ENCODE measurements at places on chromosomes 3 and 15.

GRCh38 chr15:77830051-77830468 is 197.3 kb upstream of the LINGO1 start:
- no peak for DNase-seq

- no peak for DNase-seq
Measured at GRCh38 chr3:59733041-59733809, 683.4 kb upstream of the CFAP20DC start.

GRCh38 chr3:38121832-38122461 is 15.0 kb downstream of the ACAA1 start:
- DNase-seq, result no peak

DNA sequence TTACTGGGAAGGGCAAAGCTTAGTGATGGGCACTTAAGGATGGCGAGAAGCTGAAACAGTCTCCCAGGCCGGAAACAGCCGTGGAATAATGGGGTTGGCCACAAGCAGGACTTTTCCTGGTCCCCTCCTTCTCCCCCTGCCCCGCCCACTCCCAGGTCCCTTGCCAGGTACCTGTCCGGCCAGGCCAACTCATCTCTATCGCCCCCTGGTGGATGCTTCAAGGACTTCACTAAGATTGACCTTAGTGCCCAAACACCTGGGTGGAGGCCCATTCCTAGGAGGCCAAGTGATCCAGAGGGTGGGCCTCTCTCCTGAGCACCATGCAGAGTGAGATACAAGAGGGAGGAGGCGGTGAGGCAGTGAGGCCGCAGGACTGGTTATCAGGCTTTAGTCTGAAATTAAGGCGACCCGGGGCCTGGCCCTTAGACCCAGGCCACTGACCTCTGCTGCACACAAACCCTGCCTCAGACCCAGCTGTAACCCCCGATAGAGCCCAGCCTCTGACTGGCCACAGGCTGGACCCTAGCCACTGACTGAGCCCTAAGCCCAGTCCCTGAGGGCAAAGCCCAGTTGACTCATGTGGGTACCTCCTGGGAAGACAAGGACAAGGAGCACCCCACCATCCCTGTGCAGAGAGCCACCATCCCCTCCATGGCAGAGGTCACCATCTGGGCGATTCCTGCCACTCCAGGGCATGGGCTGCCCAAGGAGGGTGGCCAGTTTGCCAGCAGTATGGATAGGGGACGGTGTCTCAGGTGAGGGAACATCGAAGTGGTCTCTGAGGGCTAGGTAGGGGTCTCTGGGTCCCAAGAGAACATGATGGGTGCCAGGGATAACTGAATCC is 37.6 kb downstream of the VIPR1 start:
- peak; percentile 32 for DNase-seq

- no peak for DNase-seq
Measured at GRCh38 chr3:117443014-117443413, 733.4 kb downstream of the TUSC7 start.

GRCh38 chr3:28615971-28616370 is 267.3 kb upstream of the AZI2 start:
- no peak for DNase-seq

GRCh38 chr3:52385157-52385556 is 59.7 kb downstream of the SEMA3G start:
- DNase-seq, result no peak
